ENCODE measurements at places on chromosomes 12 and 14.

GRCh38 chr12:79527473-79527872 lies 163.3 kb downstream of the PAWR start:
- DNase-seq, result no peak

GRCh38 chr12:127620735-127621355 lies 646.1 kb upstream of the TMEM132C start:
- no peak for DNase-seq

DNA sequence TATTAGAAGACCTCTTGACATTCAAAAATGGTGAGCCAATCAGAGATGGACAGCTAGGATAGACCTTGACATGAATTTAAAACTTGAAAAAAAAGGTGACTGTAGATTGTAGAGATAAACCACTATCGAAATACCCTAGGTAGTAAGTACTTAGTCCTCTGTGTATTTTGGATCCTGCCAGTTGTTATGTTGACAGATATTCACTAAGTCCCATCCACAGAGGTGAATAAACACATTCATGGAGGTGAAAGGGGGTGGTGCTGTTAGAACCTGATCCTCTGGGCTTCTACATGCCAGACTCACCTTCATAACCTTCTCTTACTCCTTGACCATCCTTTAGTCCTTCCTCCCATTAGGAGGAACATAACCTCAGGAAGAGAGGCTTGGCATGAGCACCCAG lies 72.3 kb downstream of the OTX2 start:
- no peak for DNase-seq

DNA sequence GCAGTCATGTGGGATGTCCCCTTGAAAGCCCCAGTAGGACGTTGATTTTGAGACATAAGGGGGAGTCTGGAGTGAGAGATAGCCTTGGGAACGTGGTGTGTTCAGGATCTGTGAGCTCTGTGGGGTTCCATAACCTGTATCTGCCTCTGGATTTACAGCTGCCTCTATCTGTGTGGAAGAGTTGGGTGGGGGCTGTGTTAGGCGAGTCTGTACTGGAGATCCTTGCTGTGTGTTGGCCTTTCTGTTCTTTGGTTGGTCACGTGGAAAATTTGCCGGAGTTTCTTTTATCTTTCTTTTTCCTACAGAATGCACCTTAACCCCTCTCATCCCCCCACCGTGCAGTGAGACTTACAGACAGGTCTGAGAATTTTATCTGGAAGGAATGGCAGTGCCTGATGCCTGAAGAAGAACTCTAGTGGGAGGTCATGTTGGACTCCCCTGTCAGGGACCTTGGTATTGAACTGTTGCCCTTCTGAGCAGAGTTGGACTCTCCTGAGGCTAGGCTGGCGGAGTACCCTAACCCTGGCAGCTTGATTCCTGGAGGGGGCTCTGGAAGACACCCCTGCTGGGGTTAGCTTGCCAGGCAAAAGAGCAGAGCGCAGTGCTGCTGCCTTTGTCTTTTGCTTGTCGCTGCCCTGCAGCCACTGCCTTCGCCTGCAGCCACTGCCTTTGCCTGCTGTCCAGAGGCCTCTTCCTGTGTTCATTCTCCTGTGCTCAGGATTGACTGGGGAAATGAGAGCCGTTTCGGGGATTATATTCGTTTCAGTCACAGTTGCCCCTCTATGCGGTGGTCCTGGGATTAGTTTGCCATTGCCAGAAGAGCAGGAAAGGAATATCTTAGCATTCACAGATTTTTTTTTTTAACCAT lies 34.1 kb downstream of the ZNF664 start:
- no peak for DNase-seq

DNA sequence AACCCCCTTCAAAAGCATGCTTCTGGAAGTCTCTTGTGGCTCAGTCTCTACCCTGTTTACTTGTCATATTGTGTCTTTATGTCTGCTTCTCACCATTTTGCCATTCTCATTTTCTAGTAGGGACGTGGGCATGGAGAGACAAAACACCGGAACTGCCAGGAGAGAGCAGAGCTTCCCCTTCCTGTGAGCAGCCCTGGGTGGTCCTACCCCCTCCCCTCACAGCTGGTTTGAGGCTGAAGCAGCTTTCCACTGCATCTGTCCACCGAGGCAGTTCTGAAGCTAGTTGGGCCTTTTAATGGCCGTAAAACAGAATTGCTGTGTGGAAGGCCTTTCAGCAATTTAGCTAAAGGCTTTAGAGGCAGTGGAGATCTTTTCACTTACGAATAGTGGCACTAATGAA lies 77.0 kb downstream of the PELI2 start:
- DNase-seq, result no peak

DNA sequence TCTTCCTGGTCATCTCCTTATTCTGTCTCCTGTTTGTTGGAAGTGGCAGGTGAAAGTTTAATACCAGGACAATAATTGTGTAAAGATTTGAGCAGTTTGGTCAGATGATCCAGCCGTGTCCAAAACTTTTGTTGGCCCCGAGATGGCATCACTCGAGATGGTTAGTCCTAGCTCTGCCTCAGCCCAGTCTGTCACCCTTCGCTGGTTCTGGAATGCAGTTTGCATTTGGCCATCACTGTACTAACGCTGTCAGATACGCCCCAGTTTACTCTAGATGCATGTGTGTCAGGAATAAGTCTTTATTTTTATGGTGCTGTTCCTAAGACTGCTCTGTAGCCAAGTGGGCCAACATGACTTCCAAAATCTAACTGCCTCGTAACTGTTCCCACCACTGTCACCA lies 79.6 kb downstream of the MOK start:
- no peak for DNase-seq

DNA sequence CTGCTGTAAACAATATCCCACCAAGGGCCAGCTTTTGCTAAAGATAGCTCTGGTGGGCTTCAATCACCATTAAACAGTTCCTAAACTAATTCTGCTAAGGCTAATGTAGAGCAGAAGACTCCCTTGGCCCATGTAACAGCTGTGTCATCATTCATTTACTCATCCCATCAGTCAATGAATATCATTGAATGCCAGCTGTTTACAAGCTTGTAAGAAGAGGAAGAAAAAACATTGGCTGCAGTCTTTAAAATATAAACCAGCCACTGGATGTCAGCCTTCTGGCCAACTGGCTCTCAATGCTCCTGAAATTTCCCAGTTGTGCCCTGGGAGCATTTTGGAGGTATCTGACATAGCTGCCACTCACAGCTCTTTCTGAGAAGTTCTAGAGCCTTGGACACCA lies 18.0 kb upstream of the MAP3K9 start:
- DNase-seq, result no peak

DNA sequence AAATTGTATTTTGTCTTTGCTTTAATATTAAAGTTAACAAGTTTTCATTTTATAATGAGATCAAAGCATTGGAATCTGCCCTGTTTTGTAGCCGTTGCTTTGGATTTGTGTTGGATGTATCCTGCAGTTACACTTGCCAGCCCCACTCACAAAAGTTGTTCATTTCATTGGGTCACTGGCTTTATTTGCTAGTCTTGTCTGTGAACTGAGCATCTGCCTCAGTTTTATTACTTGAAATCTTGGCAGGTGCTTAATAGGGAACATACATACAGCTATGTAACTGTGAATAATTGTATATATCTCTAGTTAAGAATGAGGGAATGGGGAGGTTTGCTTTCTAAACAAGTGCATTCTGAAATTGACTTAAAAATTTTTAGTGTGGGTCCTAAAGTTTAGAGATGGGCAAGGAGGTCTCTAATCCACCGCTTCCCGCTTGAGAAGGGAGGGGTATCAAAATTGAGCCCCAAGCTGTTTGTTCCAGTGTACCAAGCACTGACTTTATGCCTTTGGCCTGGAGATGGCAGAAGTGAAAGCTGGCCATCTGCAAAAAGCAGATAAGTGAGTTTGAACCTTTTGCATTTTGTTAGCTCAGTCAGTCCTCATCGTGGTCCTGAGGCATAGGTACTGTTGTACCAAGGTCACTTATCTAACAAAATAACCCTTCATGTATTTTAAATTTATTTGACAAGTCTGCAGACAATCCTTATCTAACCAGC lies 9.3 kb downstream of the EIF5 start:
- no peak for DNase-seq

GRCh38 chr14:71399057-71399487 lies 491.8 kb downstream of the PCNX1 start:
- no peak for DNase-seq

- DNase-seq, result no peak
Measured at GRCh38 chr14:86575141-86575540, 1045.2 kb downstream of the FLRT2 start.

DNA sequence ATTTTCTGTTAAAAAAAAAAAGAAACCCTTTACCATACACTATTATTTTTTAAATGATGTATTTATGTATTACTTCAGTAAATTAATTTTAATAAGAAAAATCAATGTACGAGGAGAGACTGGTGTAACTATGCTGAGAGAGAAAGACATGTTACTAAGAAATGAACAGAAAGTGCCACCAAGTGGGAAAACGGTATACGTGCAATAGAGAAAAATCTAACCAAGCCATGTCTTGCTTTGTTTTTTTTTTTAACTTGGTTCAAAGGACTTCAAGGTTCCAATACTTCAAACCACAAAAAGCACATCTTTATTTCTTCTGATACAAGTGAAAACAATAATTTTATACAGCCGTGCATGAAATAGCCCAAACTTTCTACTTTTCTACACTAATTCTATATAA lies 22.9 kb downstream of the NDUFA12 start:
- no peak for DNase-seq

GRCh38 chr12:32211900-32212156 lies 105.2 kb downstream of the BICD1 start:
- no peak for DNase-seq

DNA sequence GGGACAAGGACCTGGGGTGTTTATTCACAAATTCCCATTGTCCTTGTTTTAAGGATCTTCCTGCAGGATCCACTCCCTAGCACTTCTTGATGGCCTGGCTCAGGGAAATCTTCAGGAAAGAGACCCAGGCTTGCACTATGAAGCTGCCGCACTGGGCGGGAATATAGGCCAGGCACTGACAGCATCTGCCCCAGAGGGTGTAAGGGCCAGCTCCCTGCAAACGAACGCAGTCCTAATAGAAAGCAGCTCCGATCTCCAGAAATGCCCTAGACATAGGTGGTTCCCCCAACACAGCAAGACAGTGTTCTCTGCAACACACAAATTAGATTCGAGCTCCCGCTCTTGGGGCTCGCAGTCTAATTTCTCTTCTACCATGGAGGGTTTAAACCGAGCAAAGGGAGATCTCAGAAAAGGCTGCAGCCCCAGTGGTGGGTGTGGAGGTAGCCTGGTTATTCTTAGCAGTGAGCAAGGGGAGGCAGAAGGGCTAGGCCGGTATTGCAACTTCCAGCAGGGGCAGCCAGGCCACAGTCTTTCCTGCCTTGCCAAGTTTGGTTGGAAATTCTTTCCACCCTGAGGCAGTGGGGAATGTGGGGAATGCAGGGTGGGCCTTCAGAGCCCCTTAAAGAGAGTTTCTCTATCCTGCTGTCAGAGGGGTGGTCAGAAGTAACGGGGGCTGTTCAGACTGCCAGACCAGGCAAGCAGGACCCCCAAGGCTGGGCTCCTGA lies 16.1 kb upstream of the WSCD2 start:
- DNase-seq, result no peak

DNA sequence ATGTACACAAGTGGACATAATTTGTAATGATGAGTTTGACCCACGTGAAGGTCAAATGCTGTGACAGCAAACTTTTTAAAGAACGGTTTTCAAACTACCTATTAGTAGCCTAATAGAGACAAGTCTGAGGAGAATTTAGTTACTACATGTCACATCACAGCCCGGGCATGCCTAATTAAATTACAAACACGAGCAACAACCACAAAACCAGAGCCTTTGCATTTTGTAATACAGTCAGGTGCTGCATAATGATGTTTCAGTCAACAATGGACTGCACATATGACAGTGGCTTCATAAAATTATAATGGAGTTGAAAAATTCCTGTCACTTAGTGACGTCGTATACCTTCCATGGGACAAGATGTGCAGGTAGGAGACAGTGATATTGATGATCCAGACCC lies 274.5 kb downstream of the DACT1 start:
- no peak for DNase-seq

GRCh38 chr12:113127791-113128199 lies 7.8 kb downstream of the RASAL1 start:
- no peak for DNase-seq

DNA sequence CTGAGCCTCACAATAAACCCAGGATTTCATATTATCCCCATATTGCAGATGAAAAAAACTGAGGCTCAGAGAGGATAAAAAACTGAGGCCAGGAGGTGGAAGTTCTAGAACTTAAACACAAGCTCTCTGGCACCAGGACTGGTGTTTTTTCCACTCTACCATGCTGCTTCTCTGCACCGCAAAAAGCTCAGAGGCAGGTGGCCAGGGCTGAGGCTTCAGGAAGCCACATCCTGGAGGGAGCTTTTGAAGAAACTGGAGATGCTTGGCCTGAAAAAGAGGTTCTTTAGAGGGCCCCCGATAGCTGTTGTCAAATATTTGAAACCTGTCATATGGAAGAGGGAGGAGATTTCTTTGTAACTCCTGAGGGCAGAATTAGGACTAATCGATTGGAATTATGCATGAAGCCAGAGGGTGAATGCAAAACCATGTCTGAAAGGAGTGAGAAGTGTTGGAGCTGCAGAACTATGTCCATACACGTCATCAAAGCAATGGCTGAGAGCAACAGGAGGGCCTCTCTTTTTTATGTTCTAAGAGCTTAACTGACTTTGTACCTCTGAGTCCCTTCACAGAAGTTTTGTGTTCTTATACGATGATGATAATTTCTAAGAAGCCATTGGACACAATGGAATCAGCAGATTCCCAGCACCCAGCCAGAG lies 448.6 kb downstream of the FUT8 start:
- DNase-seq, result no peak

DNA sequence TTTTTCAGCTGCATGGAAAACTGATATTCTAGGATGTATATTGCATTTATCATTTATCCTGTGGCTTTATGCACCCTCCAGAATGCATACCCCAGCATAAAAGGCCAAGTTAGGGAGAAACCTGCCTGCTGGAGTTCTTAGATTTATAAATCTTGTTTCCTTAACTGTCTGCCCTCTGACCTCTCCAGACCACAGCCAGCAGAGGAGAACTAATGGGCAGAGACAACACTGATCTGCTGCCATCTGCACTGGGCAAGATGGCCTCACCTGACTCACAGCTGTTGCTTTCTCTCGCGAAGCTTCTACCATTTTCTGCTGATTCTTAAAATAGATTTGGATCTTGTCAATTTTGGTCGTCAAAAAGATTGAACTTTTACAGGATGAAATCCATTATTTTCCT lies 65.8 kb downstream of the PPP2R5C start:
- no peak for DNase-seq

- no peak for DNase-seq
Measured at GRCh38 chr12:54277823-54278276, 2.1 kb downstream of the CBX5 start.

GRCh38 chr14:104090071-104090748 lies 4.7 kb downstream of the ASPG start:
- no peak for DNase-seq
